CD14-positive monocyte (primary cell): ENCODE measurements at places on chromosomes 5 and 9. TPM values are rescaled to one million over a fixed set of nuclear protein-coding genes. Genes with fewer than 3 reads are reported as not detected.

CFAP90 gene
- polyA plus RNA-seq, result not detected

NMUR2 gene
- not detected for polyA plus RNA-seq

PRRX2 gene
- polyA plus RNA-seq, result not detected in 2 replicates

CDK9 gene
- 26.4 TPM for polyA plus RNA-seq

BSPRY gene
- 0.16 TPM for polyA plus RNA-seq

C1QTNF2 gene
- polyA plus RNA-seq, result not detected in 2 replicates

PCDHGA11 gene
- not detected for polyA plus RNA-seq

PCDHAC2 gene
- polyA plus RNA-seq, result not detected

TMEM174 gene
- polyA plus RNA-seq, result not detected in 2 replicates

ITGA2 gene
- not detected for polyA plus RNA-seq

TAF1L gene
- polyA plus RNA-seq, result not detected

TAF11L11 gene
- not detected for polyA plus RNA-seq

MEGF10 gene
- polyA plus RNA-seq, result not detected

MARVELD2 gene
- polyA plus RNA-seq, result not detected in 2 replicates

WDR38 gene
- polyA plus RNA-seq, result not detected
